Pulmonary artery endothelial cell (primary cell): ENCODE measurements at places on chromosomes 5 and 9. TPM values are rescaled to one million over a fixed set of nuclear protein-coding genes. Genes with fewer than 3 reads are reported as not detected.

DUSP1 gene
- total RNA-seq, result 71.0 and 72.0 TPM in 2 replicates

ZNF366 gene
- total RNA-seq, result 0.39 and 0.46 TPM in 2 replicates

NFIB gene
- 82.7 and 85.5 TPM in 2 replicates for total RNA-seq

KCNN2 gene
- 0.20 and 0.25 TPM in 2 replicates for total RNA-seq

PROB1 gene
- total RNA-seq, result 0.79 and 2.5 TPM in 2 replicates

ATP10B gene
- not detected in 2 replicates for total RNA-seq

EMB gene
- total RNA-seq, result not detected in 2 replicates

NUTM2G gene
- not detected in 2 replicates for total RNA-seq

RNF208 gene
- total RNA-seq, result 0.07 and 0.33 TPM in 2 replicates

SPINK13 gene
- not detected in 2 replicates for total RNA-seq

TMEM215 gene
- total RNA-seq, result under 0.01 and 0.18 TPM in 2 replicates

INSL6 gene
- not detected in 2 replicates for total RNA-seq

GRIA1 gene
- total RNA-seq, result not detected in 2 replicates

ADAMTSL2 gene
- total RNA-seq, result not detected in 2 replicates

IL13 gene
- not detected in 2 replicates for total RNA-seq

SPINK5 gene
- total RNA-seq, result 0.26 TPM in 1 of 2 replicates, not detected in the other

PCDHGA11 gene
- 8.7 and 11.1 TPM in 2 replicates for total RNA-seq

PTCH1 gene
- 2.1 and 2.4 TPM in 2 replicates for total RNA-seq

SLC6A7 gene
- total RNA-seq, result not detected in 2 replicates

CYLC2 gene
- total RNA-seq, result not detected in 2 replicates

BTNL8 gene
- total RNA-seq, result not detected in 2 replicates

IFNA13 gene
- total RNA-seq, result not detected in 2 replicates

ADGRD2 gene
- total RNA-seq, result not detected in 2 replicates

MAT2B gene
- total RNA-seq, result 97.7 and 156 TPM in 2 replicates

HRCT1 gene
- total RNA-seq, result 2.4 and 5.6 TPM in 2 replicates

LCN15 gene
- total RNA-seq, result not detected in 2 replicates

MAP1B gene
- 109 and 155 TPM in 2 replicates for total RNA-seq

MEIKIN gene
- total RNA-seq, result 0.07 TPM in 1 of 2 replicates, not detected in the other
